ENCODE measurements at places on chromosomes 6 and 20.

- DNase-seq: no peak
These were observed 1.4 kb downstream of the NNAT start for GRCh38 chr20:37522260-37523011.

DNA sequence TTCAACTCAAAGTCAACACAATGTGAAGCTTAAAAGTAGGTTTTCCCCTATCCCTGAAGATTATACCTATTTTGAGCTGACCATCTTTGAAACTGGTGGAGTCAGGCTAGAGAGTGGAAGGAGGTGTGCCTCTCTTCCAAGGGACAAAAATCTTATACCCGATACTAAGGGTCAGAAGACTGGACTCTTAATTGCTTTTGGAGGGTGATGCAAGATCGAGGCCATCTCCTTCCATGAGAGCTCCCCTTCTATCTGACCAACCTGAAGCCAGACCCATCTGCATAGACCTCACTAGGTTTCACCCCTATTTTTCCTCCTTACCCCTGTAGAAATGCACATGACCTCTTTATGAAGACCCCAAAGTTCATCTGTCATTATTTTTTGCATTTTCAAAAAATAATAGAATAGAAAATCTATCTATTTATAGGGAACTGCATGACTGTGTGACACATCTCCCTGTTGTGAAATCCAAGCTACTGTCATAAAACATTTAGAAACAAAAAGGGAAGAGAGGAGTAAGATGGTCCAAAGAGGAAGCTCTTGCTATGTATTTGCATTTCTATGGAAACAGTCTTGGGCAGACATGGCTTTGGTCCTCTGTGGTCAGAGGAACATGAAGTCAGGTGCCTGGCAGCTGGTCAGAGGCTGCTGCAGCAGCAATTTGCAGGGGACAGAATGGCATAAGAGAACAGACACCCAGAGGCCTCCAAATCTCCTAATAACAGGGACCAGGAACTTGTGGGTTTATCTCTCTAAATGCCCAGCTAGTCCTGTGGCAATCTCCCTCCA, 349.2 kb downstream of the MAFB start:
- DNase-seq: no peak

GRCh38 chr20:13216533-13216932, 4.5 kb upstream of the ISM1 start:
- DNase-seq: no peak

DNA sequence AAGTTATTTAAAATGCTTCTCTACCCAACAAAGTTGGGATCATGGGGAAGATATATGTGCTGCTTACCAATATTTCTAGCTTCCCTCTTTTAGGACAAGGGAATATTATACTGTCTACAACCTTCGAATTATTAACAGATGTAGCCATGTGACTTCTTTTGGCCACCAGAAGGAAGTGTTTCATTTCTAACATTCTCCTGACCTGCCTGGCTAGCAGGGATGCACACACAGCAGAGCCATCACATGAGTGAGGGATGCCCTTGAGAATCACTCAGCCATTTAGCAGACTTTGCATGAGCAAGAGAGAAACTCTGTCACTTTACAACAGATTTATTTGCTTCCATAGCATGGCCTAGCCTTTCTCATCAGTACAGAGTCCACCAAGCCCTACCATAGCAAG, 230.7 kb upstream of the MARCKS start:
- no peak for DNase-seq

- no peak for DNase-seq
These were observed 82.0 kb downstream of the PTPRK start for GRCh38 chr6:128438393-128438792.

GRCh38 chr6:37889486-37889885, 70.0 kb downstream of the ZFAND3 start:
- DNase-seq: no peak

GRCh38 chr20:53345536-53346334, 247.9 kb downstream of the ZNF217 start:
- no peak for DNase-seq

GRCh38 chr6:111765763-111766162, 107.5 kb downstream of the FYN start:
- no peak for DNase-seq

- no peak for DNase-seq
These were observed 395.3 kb upstream of the SULF2 start for GRCh38 chr20:48180618-48181017.

- no peak for DNase-seq
These were observed 39.6 kb upstream of the CSE1L start for GRCh38 chr20:49006446-49006980.

DNA sequence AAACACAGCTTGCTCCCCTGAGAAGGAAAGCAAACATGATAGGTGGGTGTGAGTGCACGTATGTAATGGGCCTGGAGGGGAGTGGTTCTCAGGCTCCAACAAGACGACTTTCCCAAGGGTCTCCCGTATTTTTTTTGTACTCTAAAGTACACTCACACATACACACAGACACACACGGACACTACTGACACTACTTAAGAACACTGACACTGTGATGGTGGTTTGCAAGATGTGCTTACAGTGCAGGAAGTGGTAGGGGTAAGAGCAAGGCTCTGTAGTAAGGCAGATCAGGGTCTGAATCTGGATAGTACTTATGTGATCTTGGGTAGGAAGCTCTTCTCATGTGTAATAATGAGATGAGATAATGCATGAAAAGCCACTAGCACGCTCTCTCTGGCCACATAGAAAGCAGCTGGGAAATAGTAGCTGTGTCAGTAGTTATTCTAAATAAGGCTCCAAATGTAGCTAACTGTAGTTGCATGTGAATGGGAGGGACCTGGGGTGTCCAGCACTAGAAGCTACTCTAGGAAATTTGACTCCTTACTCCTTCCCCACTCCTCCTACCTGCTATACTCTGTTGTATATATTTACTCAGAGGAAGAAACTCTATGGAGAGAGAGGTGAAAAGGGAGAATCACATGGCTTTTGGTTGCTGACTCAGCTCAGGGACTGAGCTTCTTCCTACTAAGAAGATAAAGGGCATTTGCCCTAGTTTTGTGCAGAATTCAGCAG, 8.4 kb upstream of the ZBTB24 start:
- DNase-seq: peak; percentile 19

- DNase-seq: no peak
These were observed 96.2 kb downstream of the RTN4IP1 start for GRCh38 chr6:106533054-106533453.

- no peak for DNase-seq
These were observed 45.7 kb upstream of the TSHZ2 start for GRCh38 chr20:52926505-52926904.

GRCh38 chr20:46649965-46650542, 1.2 kb downstream of the SLC13A3 start:
- DNase-seq: no peak

DNA sequence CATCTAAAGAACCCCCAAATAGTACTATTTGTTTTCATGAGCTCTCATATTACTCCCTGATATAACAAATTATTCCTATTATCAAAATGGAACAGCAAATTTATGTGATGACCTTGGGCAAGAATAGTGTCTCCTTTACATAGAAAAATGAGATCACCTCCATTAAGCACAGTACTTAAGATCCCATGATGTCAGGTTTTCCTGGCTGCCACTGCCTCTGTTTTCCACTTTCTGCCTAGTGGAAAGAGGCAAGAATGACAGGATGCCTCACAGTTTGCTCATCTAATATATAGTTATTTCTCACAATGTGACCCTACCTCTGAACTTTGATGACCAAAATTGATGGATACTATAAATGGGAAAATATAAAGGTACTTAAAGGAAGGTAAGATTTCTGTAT, 260.1 kb upstream of the SGK1 start:
- no peak for DNase-seq

- no peak for DNase-seq
These were observed 42.1 kb downstream of the DAAM2 start for GRCh38 chr6:39834278-39834677.

DNA sequence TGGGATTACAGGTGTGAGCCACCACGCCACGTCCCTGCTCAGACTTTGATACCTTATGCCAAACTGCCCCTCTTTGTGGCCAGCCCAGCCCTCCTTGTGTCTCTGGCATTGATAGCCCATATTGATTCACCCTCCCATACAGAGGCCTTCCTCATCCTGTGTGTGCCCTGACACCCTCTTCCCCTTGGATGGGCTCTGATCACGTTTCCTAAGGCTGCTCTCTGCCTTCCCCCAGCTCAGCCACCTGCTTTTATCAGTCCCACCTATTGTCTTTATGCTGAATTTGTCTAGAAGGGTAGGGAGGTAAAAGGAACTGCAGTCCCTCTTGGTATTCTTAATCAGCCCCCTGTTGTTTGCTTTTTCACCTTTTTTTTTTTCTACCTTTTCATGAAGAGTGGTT, 95.9 kb downstream of the CDKAL1 start:
- no peak for DNase-seq

- DNase-seq: no peak
These were observed 4.0 kb upstream of the CDH22 start for GRCh38 chr20:46312075-46312944.

DNA sequence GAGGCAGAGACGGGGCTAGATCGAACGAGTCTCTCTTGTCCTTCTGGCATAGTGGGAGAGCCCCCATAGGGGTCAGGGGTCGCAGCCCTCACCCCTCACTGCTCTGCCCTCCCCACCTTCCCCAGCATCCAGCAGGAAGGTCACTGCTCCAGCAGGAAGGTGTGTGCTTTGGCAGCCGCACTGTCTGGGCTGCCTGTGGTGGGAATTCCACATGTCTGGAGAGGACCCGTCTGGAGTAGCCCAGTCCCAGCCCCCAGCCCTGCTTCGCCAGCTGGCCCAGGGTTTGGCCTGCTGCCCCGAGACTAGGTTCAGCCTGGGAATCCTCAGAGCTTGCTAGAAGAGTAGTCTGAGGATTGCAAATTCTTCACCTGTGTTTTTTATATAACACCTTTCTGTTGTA, 2.5 kb upstream of the R3HDML start:
- DNase-seq: no peak

All from stimulated activated naive CD8-positive, alpha-beta T cell treated with anti-CD3 and anti-CD28 coated beads, Interleukin-15, amount 100 ng/mL, for 72 hours (primary cell).